IMR-90 (cell line): ENCODE measurements at places on chromosomes 6 and 20. TPM values are rescaled to one million over a fixed set of nuclear protein-coding genes. Genes with fewer than 3 reads are reported as not detected.

DNA sequence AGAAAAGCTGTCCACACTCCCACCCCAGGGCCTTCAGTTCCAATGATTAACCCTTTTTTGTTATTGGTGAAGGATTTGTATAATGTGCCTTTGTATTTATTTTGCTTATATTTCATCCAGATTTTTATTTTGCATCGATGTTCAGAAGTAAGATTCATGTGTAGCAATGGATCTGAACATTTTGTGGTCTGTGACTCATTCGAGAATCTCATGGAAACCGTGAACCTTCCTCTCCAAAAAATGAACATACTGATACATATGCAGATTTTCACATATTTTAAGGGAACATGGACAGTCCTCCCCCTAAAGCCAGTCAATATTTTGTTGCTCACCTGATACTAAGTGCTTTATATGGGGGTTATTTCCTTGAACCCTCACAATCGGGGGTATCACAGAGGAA, 421.8 kb upstream of the SOX4 start:
- H3K27me3 ChIP-seq, result no peaks in the 10 kb centered on the region
- H3K36me3 ChIP-seq, result no peaks in the 10 kb centered on the region
- H3K4me1 ChIP-seq, result no peaks in the 10 kb centered on the region; the same call in 1 of the 2 replicates

- peaks cover 10% of the 10 kb centered on the region; the same call in 1 of the 2 replicates for H3K4me1 ChIP-seq
- no peaks in the 10 kb centered on the region for H3K27me3 ChIP-seq
- H3K4me3 ChIP-seq, result no peak overlapping the region
- DNase-seq, result peak; percentile 28
- H3K36me3 ChIP-seq, result peaks cover 43% of the 10 kb centered on the region
Measured at GRCh38 chr6:75091467-75092190, 114.2 kb downstream of the COL12A1 start.

Gene PLA2G7
- not detected in 2 replicates for polyA plus RNA-seq

DNA sequence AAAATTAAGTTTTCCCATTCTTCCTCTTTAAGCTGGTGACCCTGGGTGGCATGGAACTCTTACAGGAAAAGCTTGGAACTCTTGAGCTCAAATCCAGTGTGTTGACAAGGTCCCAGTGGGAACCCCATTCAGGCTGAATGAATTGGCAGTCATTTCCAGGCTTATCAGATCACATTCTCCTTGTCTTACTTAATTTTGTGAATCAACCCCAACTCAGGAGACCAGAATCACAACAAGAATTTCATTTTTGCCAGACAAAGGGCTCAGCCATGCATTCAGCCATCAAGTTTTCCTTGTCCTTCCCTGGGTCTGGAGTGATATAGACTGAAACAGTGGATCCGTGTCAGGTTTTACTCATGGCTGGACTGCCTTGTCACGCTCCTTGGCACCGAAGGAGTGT, 92.1 kb upstream of the EEF1E1 start:
- no peaks in the 10 kb centered on the region for H3K4me1 ChIP-seq
- no peaks in the 10 kb centered on the region for H3K36me3 ChIP-seq
- no peak overlapping the region for H3K4me3 ChIP-seq
- no peak overlapping the region for H3K27ac ChIP-seq
- no peak for DNase-seq
- H3K27me3 ChIP-seq, result no peaks in the 10 kb centered on the region

DNA sequence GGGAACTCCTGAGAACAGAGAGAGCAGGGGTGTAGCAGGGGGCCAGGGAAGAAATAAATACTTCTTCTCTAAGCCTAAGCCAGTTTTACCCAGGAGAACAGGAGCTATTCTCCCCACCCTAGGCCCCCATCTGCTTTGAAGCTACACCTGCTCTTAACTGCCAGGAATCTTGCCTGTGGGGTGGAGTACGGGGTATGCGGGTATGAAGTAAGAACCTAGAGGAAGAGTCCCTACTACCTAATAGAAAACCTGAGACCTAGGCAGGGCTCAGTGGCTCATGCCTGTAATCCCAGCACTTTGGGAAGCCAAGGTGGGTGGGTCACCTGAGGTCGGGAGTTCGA, 1.5 kb downstream of the SLC29A1 start:
- H3K27ac ChIP-seq, result no peak overlapping the region
- H3K36me3 ChIP-seq, result no peaks in the 10 kb centered on the region
- no peak for DNase-seq
- H3K4me3 ChIP-seq, result no peak overlapping the region
- H3K27me3 ChIP-seq, result no peaks in the 10 kb centered on the region
- peaks cover 16% of the 10 kb centered on the region for H3K4me1 ChIP-seq

Gene OR2J3
- not detected in 2 replicates for polyA plus RNA-seq

DNA sequence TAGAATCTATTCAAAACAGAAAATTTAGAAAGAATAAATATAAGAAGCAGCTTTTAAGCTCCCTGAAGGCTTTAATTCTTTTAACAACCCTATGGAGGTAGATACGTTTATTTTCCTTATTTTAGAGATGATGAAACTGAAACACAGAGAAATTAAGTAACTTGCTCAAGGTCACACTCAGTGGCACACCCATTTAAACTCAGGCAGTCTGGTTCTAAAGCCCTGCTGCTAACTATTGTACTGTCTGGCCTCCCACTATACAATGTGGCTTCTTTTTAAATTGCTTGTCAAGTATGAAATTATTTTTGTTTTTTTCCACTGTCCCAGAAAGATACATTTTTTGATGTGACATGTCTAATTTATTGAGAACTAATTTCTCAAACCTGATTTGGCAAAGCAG, 55.7 kb downstream of the FAM217A start:
- H3K36me3 ChIP-seq, result peaks cover 3% of the 10 kb centered on the region
- no peak overlapping the region for H3K27ac ChIP-seq
- no peak for DNase-seq

GRCh38 chr20:23744817-23745216, 5.9 kb downstream of the CST1 start:
- no peak overlapping the region for H3K4me3 ChIP-seq
- no peaks in the 10 kb centered on the region for H3K4me1 ChIP-seq
- no peaks in the 10 kb centered on the region for H3K36me3 ChIP-seq
- DNase-seq, result no peak
- no peak overlapping the region for H3K27ac ChIP-seq

GRCh38 chr6:48080227-48081009, 30.6 kb downstream of the PTCHD4 start:
- H3K27ac ChIP-seq, result no peak overlapping the region
- no peaks in the 10 kb centered on the region for H3K36me3 ChIP-seq
- H3K4me1 ChIP-seq, result no peaks in the 10 kb centered on the region
- H3K4me3 ChIP-seq, result no peak overlapping the region
- no peaks in the 10 kb centered on the region for H3K27me3 ChIP-seq
- DNase-seq, result no peak

Gene TFB1M
- 17.5 and 18.1 TPM in 2 replicates for polyA plus RNA-seq

- no peaks in the 10 kb centered on the region for H3K36me3 ChIP-seq
- no peak for DNase-seq
- no peaks in the 10 kb centered on the region for H3K4me1 ChIP-seq
Measured at GRCh38 chr20:35975576-35976373, 7.4 kb downstream of the CNBD2 start.

- H3K27me3 ChIP-seq, result no peaks in the 10 kb centered on the region
- peak overlapping the region; percentile 59; the same call in 1 of the 2 replicates for H3K27ac ChIP-seq
- H3K4me1 ChIP-seq, result peaks cover 2% of the 10 kb centered on the region
- H3K4me3 ChIP-seq, result peak overlapping the region; percentile 92
Measured at GRCh38 chr6:47479140-47479508, 1.5 kb downstream of the CD2AP start.

Gene CUL7
- polyA plus RNA-seq, result 38.0 and 39.9 TPM in 2 replicates

- no peak for DNase-seq
- H3K36me3 ChIP-seq, result no peaks in the 10 kb centered on the region
- no peak overlapping the region for H3K27ac ChIP-seq
- H3K4me3 ChIP-seq, result no peak overlapping the region
Measured at GRCh38 chr6:81722506-81723223, 29.8 kb downstream of the TENT5A start.

DNA sequence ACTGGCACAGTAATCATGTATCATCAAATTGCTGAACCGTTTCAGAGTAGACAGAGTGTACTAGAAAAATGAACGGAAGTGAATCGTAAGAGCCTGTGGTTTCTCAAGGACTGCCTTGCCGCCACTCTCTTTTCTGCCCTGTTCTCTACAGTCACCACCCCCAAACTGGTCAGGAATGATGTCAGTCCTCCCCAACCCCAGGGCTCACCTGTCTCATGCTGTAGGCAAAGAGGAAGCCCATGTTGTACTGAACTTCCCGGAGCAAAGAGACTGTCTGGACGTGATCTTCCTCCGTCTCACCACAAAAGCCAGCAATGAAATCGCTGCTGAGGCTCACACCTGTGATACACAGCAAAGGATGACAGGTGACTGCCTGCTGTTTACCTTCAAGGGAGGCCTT, 31.0 kb downstream of the CDK5RAP1 start:
- no peak overlapping the region for H3K27ac ChIP-seq
- no peaks in the 10 kb centered on the region for H3K27me3 ChIP-seq
- H3K4me1 ChIP-seq, result peaks cover 9% of the 10 kb centered on the region
- no peak for DNase-seq

DNA sequence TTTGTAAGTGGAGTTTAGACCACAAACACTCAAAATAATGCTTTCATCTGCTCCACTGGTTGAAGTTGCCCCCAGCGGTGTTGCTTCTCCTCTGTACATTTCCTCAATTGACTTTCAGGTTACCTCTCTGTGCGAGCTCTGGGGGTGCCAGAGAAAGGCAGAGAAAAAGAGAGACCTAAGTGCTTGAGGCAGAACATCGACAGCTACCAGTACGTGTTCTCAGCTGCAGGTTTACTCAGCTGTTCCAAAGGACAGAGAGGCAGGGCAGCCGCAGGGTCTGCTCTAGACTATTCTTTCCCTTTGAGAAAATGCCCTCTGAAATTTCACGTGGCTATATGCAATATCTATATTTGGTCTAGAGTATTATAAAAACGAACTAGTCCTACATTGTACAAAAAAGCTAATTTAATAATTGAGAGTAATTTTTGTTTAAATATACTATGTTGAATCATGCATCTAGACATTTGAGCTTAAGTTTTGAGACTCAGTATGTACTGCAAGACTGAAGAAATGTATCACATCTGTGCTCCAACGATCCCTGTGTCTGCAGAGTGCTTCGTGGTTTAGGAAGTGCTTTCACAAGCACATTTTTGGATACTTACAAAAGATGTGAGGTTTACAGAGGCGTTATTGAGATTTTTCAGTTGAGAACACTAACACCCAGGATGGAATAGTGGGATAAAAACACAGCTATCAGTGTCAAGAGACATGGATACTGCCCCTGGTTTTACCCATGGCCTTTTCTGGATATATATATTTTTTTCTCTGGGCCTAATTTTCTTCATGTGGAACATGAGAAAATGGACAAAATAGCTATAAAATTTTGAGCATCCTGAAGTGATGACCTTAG, 453.6 kb upstream of the FLRT3 start:
- H3K4me3 ChIP-seq, result no peak overlapping the region
- DNase-seq, result no peak
- no peak overlapping the region for H3K27ac ChIP-seq
- H3K4me1 ChIP-seq, result no peaks in the 10 kb centered on the region
- no peaks in the 10 kb centered on the region for H3K36me3 ChIP-seq

DNA sequence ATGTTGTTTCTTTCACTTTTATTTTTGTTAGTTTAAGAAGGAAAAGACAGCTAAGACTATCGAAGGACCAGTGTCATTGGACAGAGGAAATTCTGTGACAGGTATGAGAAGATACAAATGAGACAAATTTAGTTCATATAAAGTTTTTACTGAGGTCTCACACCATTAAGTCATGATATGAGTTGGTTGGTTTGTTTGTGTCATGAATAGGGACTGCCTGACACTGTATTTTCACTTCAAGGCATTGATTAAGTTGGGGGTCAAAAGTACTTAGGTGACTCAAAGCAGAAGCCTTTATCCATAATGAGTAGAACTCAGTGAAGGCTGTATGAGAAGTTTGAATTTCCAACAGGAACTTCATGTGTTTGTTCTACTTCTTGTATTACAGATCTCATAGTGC, 21.3 kb upstream of the HIVEP2 start:
- no peak for DNase-seq
- H3K36me3 ChIP-seq, result no peaks in the 10 kb centered on the region
- no peaks in the 10 kb centered on the region for H3K4me1 ChIP-seq
- H3K4me3 ChIP-seq, result no peak overlapping the region
- no peak overlapping the region for H3K27ac ChIP-seq
- no peaks in the 10 kb centered on the region; the same call in 1 of the 2 replicates for H3K27me3 ChIP-seq

- DNase-seq, result peak; percentile 72
- H3K27ac ChIP-seq, result peak overlapping the region; percentile 80; the same call in 1 of the 2 replicates
- H3K4me3 ChIP-seq, result peak overlapping the region; percentile 22; the same call in 1 of the 2 replicates
Measured at GRCh38 chr20:50518270-50518721, 8.1 kb downstream of the PTPN1 start.

DNA sequence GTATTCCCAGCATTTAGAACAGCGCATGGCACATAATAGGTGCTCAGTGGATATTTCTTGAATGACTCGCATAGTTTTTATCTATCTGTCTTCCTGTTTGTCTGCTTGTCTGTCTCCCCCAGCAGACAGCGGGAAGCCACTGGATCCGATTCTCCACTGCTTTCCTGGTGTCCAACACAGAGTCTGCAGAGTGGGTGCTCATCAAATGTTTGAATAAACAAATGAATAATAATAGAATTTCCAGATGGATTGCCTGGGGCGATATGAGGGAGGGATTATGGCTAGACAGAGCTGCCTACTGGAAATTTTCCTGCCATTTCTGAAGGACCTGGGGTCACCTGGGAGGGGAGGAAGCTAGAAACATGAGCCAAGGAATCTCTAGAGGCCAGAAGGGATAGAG, 18.9 kb downstream of the CDH22 start:
- no peak for DNase-seq
- H3K4me3 ChIP-seq, result no peak overlapping the region
- H3K4me1 ChIP-seq, result no peaks in the 10 kb centered on the region
- no peaks in the 10 kb centered on the region for H3K36me3 ChIP-seq
- H3K27ac ChIP-seq, result no peak overlapping the region

DNA sequence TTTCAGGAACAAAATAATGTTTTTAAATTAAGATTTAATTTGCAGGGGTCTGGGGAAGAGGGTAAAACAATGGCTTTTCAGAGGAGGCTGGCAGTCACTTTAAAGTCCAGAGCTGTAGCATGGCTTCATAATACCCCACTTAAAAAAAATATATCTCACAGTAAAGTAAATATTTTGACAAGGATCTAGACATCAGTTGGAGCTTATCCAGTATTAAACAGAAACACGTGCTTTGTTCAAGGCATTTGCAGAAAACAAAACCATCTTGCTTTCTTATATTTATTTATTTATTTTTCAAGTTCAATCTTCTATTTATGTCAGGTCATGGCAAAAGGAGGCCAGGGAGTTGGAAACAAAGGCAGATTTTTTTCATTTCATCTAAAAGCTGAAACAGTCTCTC, 53.3 kb upstream of the PRL start:
- H3K4me3 ChIP-seq, result no peak overlapping the region
- DNase-seq, result peak; percentile 32
- no peaks in the 10 kb centered on the region for H3K27me3 ChIP-seq
- no peak overlapping the region for H3K27ac ChIP-seq
- no peaks in the 10 kb centered on the region for H3K36me3 ChIP-seq

Gene PKIB
- polyA plus RNA-seq, result 5.6 and 6.3 TPM in 2 replicates
